Stimulated activated CD8-positive, alpha-beta memory T cell treated with anti-CD3 and anti-CD28 coated beads, Interleukin-4, amount 100 ng/mL, for 1 hour (primary cell): ENCODE measurements at places on chromosomes 6 and 20.

DNA sequence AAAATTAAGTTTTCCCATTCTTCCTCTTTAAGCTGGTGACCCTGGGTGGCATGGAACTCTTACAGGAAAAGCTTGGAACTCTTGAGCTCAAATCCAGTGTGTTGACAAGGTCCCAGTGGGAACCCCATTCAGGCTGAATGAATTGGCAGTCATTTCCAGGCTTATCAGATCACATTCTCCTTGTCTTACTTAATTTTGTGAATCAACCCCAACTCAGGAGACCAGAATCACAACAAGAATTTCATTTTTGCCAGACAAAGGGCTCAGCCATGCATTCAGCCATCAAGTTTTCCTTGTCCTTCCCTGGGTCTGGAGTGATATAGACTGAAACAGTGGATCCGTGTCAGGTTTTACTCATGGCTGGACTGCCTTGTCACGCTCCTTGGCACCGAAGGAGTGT, 92.1 kb upstream of the EEF1E1 start:
- DNase-seq, result no peak

DNA sequence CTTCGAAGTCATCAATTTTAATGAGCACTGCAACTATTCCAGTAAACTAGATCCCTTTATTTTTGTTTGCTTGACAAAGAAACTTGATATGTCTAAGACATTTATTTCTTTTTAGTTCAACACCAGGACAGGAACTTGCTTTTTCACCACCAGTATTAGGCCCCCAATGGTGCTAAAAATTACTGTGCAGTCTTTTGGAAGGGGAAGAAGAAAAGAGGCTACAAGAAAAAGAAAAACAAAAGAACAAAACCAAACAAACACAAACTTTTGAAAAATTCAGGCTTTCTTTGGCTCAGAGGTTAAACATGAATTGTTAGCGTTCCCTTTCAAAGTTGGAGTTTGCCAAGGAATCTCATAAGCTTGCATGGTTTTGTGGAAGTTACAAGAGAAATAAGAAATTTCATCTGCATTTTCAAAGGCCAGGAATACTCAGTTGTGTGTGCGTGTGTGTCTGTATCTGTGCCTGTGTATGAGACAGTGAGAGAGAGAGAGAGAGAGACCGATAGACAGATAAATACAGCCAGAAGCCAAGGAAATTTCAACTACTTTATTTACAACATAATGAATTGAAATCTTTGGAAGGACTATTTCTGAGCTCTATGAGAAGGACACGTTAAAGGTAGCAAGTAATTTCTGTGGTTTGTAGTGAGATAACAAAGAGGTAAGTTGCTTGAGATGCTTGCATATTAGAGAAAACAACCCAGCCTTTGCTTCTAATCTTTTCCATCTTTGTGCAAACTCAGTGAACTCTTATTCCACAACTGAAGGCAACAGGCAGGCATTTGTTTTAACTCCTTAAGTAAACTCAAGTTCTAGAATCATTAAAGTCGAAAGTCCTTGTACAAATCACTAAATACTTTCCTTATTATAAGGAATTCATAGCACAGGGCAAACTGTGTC, 171.0 kb upstream of the CITED2 start:
- no peak for DNase-seq

- no peak for DNase-seq
Observed at GRCh38 chr6:163823577-163823976, 409.1 kb downstream of the QKI start.

DNA sequence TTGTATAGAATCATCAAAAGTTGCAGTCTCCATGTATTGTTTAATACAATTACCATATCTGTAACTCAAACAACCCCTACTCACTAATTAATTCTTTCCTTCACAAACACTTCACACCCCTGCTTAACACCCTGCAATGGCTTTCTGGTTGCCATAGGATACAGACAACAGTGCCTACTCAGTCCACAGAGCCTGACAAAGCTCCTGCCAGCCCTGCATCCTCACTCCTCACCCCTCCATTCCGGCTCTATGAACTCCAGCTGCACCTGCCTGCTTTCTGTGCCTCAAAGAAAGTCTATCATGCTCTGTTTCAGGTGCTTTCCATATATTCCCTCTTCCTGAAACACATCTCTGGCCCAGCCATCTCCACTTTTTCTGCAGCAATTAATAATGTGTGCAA, 253.4 kb downstream of the HACE1 start:
- no peak for DNase-seq

GRCh38 chr20:55269913-55270312, 735.4 kb downstream of the CBLN4 start:
- DNase-seq, result no peak

DNA sequence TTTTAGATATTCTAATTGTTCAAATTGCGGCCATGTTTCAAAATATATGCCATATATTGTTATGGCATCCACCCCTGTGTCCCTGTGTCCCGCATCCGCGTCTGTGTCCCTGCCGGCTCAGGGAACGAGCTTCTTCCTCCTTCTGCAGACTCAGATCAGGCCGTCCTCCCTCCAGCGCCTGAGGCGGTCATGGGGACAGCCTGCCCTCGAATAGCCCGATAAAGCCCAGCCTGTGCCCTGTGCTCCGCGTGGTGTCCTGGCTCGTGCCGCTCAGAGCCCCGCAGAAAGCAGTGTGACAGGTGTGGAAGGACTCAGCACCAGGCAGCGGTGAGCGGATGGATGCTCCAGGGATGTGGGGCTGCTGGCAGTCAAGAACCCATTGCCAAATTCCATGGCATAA, 663.4 kb upstream of the DEFB115 start:
- DNase-seq, result no peak

DNA sequence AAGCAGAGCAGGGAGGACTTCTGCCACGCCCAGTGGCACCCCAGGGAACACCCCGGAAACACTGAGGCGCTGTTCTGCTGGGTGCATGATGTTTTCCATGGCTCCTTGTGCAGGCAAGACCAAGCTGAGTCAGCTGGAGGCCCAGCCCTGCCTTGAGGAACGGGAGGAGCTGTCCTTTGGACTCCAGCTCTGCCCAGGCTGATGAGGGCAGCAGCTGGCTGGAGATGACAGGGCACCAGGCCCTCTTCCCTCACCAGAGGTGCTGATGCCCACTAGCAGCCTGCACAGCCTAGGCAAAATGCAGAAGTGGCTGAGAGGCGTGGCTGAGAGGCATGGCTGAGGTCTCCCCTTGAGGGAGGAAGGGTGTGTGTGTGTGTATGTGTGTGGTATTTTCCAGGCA, 2.4 kb downstream of the C6orf132 start:
- no peak for DNase-seq

DNA sequence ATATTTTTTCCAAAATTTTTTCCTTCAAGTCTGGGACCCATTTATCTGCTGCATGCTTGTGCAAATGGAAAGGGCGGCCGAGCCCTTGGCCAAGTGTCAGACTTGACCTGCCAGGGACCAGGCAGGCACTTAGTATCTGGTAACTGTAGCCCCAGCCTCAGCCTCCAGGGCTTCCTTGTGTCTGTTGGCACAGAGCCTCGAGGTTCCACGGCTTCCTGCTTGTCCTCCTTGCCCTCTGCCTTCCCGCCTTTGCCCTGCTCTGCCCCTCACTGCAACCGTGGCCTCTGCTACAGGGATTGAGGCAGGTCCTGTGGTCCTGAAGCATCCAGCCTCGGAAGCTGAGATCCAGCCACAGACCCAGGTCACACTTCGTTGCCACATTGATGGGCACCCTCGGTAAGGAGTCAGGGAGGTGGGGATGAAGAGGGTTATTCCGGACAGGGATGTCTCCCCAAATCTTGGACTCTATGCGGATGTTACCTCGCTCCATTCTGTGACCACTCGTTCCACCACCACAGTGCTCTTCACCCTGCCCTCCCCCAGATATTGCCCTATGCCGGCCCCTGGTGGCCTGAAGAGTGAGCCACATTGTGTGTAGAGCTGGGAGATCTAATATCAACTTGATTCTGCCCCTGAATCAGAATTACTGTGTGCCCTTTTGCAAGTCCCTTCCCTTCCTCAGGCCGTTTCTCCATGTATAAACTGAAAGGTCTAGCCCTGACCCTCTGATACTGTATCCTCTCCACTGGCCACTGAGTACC, 41.5 kb upstream of the SRF start:
- no peak for DNase-seq

DNA sequence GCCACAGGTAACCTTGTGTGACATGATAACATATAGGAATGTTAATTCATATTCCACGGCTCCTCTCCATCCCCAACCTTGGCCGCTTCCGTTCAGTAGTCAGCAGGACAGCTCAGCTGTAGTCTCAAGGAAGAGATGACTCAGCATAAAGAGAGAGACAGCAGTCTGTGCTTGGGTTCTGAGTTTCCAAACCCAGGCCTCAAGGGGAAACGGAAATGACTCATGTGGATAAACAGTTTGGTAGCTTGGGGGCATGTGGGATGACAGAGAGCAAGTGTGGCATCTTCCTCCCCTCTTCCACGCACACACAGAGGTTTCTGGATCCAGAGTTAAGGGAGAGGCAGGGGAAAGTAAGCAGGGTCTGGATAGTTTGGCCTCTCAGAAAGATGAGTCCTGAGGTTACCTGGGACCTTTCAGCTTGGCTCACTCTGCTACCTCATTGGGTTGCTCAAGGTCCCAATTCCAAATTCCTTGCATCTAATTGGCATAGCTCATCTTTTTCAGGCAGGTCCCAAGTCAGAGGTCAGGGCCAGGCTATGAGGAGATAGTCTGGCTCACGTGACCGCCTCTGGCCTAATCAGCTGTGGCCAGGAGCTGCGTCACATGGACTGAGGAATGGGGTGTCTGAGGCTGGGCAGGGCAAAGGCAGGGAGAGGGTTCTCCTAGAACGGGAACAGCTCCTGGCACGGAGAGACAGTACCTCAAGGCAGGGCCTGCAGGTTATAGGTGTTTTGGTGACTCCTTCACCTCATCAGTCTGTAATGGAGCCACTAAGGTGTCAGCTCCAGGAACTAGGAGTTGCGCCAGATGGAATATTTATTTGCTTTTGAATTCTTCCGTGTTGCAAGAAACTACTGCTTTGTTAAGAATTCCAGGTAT, 36.5 kb upstream of the MLN start:
- DNase-seq, result no peak

GRCh38 chr6:133341607-133342158, 100.5 kb downstream of the EYA4 start:
- DNase-seq, result no peak

GRCh38 chr20:50121858-50122271, 8.9 kb upstream of the UBE2V1 start:
- DNase-seq, result no peak

- DNase-seq, result no peak
Observed at GRCh38 chr6:155181498-155181897, 82.3 kb upstream of the CLDN20 start.

DNA sequence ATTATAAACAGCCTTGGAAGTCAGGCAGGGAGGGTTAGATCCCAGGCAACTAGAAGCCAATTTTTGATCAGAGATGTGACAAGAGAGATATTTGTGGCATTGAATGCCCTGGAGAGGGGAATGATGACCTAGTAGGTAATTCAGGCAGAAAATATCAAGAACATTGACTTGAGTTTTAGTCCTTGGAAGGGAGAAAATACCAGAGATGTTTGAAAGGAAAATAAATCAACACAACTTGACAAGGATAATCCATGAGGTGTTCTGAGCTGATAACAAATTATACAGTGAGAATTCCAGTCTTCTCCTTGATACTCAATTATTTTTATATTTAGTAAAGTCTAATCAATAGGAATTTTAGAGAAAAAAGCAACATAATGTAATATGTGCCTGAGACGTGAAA, 10.6 kb upstream of the MARCKS start:
- DNase-seq, result no peak

DNA sequence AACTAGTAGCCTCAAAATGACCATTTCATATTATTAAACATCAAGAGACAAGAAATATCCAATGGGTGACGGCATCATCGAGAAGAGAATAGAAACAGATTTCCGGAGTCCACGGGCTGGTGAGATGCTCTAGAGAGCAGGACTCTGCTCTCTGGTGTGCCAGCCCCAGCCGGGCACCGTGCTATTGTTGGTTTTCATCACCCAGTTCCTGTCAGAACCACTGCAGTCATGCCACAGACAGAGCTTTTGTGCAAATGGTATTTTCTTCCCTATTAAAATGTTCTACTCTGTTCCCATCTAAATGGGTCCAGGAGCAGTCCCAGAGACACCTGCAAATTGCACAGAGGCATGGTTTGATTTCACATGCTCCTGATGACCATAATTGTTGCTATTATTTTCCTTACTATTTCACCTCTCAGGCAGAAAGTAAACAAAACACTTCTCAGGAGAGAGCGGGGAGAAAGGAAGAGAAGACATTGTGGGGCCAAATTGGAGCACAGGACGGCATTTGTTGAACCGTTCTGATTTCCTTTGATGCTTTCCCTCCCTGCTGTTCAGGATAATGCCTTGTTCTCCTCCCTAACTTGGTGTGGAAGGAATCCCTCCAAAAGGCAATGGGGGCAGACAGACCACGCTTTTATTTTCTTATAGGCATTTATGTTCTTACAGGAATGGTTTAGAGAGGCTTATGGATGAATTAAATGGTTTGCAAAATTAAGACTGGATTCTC, 11.4 kb upstream of the RAMACL start:
- no peak for DNase-seq

GRCh38 chr6:78845567-78845966, 21.8 kb upstream of the IRAK1BP1 start:
- DNase-seq, result no peak

DNA sequence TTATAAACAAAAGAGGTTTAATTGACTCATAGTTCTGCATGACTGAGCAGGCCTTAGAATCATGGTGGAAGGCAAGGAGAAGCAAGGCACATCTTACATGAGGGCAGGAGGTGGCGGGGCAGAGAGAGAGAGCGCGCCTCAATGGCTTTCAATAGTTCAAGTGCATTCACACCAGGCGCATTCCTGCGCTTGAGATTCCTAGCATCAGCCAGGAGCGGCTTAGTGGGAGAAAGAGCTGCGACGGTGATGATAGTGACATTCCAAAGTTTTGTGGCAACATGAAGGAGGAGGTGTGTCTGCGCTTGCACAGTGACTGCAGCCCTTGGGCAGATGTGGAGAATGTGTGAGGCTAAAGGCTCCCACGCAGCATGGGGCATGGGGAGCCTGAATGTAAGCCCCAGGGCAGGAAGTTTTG, 25.0 kb upstream of the EMILIN3 start:
- no peak for DNase-seq

DNA sequence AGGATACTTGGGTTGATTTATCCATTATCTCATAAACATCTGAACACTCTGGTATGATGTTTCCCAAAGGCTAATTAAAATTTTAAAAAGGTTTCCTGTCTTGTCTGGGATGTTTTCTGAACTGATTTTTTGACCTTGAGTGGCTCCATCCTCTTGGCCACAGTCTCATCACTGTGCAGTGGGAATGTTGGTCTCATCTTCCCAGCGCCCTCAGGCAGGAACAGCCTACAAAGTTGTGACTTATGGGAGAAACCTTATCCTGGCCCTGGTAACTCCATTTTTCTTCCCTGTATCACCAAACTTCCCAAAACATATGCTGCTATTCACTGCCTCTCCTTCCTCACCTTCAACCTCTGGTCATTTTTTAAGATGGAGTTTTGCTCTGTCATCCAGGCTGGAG, 6.8 kb upstream of the BPIFA3 start:
- DNase-seq, result no peak
